Renal cortex interstitium (tissue), 15 donors: ENCODE measurements at places on chromosomes 2 and 18.

GRCh38 chr2:85753035-85753524 is 711 bp upstream of the ATOH8 start:
- no peak for DNase-seq

DNA sequence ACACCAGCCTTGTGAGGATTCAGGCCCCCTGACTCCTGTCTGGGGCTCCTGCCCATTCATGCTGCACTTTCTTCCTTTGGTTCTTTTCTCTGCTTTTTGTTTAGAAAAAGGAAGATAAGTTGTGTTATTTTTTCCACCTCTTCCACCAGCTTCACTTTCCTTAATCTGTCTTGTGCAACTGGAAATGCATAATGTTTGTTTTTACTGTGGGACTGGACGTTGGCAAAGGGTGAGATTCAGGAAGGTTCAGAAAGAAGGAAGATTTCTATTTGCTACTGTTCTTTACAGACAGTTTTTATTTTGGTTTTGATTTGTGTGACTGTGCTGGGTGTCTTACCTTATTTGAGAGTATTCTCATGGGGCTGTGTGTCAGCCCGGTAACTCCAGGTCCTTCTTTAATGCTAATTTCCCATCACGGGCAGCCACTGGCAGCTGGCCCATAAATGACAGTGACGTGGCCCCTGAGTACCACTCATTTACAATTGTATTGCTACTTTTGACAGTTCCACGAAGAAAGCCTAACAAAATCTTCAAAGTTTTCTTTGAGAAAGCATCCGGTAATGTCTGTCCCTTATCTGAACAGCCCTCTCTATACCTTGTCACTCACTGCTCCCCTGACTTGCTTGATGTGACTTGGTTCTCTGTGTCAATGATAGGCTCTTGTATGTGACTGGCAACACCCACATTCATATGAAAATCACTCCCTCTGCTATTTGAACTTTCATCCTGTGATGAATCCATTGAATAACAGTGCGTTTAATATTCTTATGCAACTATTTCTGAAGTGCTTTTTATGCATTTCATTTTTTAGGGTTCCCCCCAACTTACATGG is 32.7 kb downstream of the RHBDD1 start:
- no peak for DNase-seq

DNA sequence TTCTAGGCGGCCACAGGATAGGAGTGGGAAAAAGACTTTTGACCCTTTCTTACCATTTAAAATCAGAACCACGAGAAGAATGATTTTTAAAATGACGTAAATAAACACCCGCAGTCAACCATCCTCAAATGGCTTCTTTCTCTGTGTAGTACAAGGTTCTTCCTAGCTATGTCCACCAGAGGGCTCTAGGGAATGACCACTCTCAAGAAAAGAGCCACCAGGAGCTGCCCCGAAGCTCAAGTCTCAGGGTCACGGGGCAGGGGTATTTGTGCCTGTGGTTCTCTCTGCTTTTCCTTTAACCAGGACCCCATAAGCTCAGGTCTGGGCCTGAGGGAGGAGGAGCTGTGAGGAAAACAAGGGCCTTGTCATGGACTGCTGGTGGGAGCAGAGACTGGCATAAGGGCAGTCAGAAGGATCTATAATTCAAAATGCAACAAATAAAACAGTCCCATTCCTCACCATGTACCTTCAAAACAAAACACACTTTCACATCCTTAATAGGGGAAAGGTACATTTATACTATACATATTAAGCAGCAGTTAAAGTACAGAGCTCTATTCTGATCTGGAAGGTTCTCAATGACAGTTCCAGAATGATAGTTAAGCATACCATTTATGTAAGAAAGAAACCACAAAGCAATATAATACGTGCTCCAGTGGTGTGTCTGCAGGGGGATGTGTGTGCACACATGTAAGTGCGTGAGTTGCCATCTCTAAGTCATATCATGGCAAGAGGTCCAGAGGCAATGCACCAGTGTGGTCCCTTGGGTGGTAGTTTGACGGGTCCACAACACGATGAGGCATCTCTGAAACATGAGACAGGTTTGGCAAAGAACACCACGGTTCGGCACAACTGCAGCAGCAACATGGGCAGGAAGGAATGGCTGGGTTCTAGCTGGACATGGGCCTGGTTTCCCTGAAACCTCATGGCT is 18.6 kb downstream of the LYPD1 start:
- no peak for DNase-seq

GRCh38 chr2:11805024-11805423 is 58.6 kb downstream of the LPIN1 start:
- DNase-seq = no peak

DNA sequence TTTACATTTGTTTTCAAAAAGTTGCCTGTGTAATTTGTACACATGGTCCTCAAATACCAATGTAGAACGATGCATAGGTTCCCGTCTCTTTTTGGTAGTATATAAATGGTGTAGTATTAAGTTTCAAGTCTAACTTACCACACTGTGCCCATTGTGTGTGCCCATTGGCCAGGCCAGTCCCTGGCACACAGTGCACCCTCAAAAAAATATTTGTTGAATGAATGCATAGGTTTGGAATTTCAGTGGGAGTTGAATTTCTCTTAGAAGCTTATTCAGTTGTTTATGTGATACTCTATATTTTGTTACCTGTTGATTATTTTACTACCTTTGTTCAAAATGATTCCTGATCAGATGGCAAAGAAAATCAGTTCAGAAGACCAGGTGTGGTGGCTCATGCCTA is 30.1 kb downstream of the IDH1 start:
- no peak for DNase-seq
